Hematopoietic multipotent progenitor cell treated with erythropoietin and hydrocortisone succinate and interleukin-3 and kit ligand, for 17 days (in vitro differentiated cells): ENCODE measurements at places on chromosomes 3 and 15.

- no peak for DNase-seq
These were observed 40.5 kb downstream of the SH3BP5 start for GRCh38 chr3:15291589-15292541.

- no peak for DNase-seq
These were observed 387.4 kb downstream of the EPHB1 start for GRCh38 chr3:135182364-135182998.

- DNase-seq, result no peak
These were observed 2.8 kb upstream of the DNAH1 start for GRCh38 chr3:52313188-52313773.

DNA sequence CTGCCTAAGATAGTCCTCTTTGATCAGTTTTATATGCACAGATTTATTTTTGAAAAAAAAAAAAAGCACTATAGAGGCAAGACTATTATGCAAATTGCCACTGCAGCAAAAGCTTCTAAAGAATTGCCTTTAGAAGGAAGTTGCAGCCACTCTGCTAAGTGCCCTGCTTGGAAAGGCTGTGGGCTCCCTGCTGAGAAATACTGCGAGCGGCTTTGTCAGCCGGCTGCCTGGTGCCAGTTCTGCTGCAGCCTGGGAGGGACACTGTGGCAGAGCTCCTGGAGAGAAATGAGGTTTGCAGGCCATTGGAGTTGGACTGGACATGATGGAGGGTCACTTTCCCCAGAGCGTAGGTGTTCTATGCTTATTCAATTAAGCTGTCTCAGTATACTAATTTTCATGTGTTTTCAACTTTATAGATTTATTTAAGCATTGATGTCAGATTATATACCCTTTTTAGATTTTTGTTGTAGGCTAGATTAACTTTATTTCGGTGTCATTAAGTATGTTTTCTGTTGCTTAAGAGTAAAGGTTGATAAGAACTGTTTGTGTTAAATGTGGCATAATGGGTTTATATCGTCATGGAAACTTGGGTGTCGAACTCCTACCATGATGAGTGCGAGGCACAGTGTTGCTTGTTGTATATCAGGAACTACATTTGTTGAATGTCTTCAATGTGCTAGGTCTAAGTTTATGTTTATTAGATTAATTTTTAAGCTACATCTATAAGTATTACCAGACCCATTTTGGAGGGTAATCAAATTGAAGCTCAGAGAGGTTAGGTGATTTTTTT, 6.6 kb downstream of the MAP2K5 start:
- DNase-seq, result no peak

DNA sequence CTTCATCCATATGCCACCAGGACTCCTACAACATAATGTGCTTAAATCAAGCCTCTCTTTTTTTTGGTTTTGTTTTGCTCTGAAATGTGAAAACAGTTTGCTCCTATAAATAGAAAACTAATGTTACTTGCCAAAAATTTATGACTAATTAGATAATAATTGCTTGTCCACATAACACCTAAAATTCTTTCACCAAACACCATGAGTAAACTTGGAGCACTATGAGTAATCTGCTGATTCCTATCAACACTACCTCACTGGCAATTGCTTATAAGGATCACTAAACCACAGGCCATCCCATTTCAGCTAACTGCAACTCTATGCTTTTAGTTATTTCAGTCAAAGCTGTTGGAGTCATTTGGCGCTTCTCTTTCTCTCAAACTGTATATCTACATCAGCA, 252.7 kb downstream of the EPHA3 start:
- no peak for DNase-seq

GRCh38 chr15:73683777-73684580, at the start of gene CD276:
Gene CD276 (plus strand): TSS chr15:73684383. CDS start chr15:73699640, 15,257 bp downstream.
- no peak for DNase-seq
